ENCODE measurements at places on chromosomes 16 and 17.

GRCh38 chr16:8278031-8278580 is 312.2 kb downstream of the TMEM114 start:
- no peak for DNase-seq

- DNase-seq: peak; percentile 78
These were observed 40.7 kb downstream of the ACTG1 start for GRCh38 chr17:81471818-81472456.

- no peak for DNase-seq
These were observed 323.5 kb upstream of the SALL1 start for GRCh38 chr16:51474414-51475091.

DNA sequence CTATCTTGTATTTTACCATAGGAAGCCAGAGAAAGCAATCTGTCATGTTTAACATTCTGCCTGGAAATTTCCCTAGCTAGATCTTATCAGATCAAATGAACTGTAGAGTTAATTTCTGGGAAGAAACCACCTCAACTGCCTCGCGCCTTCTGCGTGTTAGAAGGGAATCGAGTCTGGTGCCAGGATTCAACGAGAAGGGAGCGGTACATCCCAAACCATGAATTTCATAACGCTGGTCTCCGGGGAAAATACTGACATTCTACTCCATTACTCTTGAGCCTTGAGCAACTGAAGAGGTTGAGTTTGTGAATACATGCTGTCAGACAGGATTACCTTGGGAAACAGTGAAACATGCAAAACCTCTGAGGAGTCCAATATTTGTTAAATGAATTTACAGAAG is 35.2 kb downstream of the MPHOSPH6 start:
- DNase-seq: no peak

GRCh38 chr16:88072571-88073001 is 121.4 kb downstream of the BANP start:
- no peak for DNase-seq

GRCh38 chr17:32102646-32103186 is 39.6 kb upstream of the RHOT1 start:
- no peak for DNase-seq

- DNase-seq: no peak
These were observed 125.9 kb upstream of the HS3ST3A1 start for GRCh38 chr17:13727441-13728171.
